GM12865 (cell line): ENCODE measurements at places on chromosomes 12 and 14.

DNA sequence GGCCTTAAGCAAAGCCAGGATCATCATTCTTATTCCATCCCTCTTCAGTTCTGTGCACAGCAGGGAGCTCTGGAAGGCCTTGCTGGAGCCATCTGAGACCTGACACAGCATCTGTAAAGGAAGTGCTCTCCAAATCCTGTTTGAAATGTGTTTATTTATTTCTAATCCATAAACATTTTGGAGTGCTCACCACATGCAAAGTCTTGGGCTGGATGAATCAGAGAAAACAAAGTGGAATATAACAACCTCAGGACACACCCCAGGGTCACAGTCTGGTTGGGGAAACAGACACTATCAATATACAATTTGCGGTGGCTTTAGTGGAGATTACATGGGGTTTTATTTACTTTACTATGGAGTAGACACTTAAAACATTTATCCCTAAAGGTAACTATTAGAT lies 54.3 kb downstream of the BMP4 start:
- DNase-seq = no peak

DNA sequence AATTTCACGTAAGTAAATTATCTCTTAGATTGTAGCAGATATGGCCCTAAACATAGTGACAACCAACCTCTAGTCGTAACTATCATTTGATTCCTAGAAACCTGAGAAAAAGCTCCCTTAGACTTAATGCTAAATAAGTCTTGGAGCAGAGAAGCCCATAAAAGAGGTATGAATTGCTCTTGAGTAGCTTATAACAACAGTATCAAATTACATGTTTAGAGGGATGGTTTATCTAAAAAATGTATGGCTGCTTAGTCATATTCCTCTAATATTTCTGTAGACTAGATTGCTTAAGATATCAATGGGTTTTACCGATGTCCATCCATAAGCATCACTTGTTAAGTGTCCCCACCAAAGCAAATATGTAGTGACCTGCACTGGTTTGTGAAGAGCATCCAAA lies 259.7 kb downstream of the NELL2 start:
- DNase-seq = no peak

DNA sequence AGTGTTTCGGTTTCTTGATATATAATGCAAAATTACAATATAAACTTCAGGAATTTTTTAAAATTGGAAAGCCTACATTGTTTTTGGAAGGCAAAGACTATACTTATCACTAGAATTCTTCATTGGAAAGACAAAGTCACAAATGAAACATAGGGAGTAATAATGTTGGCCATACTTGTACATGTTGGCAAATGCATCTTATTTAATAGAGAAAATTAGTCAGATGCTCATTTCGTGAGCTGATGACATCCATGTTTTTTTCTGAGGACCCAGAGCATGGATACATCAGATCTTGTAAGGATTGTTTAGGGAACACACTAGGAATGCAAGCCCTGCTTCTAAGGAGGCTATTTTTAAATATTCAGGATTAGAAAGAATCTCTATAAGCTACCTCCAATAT lies 4.6 kb upstream of the SLC15A5 start:
- DNase-seq = no peak

DNA sequence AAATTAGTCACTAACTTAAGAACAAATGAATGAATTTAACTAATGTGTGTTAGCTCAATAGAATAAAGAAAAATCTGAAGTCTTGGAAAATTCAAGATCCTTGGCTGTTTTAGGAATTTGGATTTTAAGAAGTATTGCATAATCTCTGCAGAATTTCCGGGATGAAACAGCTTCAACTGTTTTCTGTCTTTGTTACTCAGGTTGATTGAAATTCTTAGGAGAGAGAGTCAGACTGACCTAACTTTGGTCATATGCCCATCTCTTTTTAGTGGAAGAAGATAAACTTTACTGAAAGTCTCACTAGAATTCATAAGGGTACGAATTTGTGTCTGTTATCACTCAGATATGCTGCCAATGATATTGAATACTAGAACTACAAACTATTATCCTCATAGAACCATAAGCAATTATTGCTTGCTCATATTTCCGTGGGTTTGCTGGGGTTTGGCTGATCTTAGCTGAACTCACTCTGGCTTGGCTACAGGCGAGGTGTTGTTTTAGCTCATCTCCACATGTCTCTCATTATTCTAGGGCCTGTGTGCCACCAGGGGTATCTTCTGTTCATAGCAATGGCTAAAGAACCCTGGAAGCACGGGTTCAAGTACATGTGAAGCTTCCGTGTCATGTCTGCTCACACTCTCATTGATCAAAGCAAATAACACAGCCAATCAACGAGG lies 257.4 kb upstream of the NOVA1 start:
- no peak for DNase-seq

- DNase-seq = peak; percentile 83
Observed at GRCh38 chr12:4829161-4829792, 80.4 kb upstream of the KCNA1 start.

GRCh38 chr12:91804533-91804932 lies 341.1 kb downstream of the BTG1 start:
- no peak for DNase-seq

DNA sequence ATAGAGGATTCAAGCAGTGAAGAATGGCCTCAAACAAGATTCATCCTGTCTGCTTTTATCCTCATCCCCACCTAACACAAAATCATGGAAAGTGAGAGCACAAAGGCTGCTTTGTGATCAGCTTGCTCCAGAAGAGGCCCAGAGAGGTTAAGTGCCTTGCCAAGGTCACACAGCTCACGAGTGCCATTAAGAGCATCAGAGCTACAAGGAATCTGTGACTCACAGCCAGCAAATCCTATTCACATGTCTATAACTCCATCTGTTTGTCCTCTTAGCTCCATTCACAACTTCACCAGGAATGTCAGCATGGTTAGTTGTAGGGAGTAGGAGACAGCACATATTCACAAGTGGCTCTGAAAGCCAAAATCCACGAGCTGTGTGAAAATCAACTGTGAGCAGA lies 79.8 kb downstream of the TTC9 start:
- DNase-seq = no peak

GRCh38 chr14:70916799-70917198 lies 9.5 kb downstream of the PCNX1 start:
- DNase-seq = no peak

GRCh38 chr12:12212769-12213168 lies 54.1 kb downstream of the LRP6 start:
- DNase-seq = no peak
